ENCODE measurements at places on chromosomes 6 and 20.
A peak's percentile ranks its signal among the peaks of the same experiment; 100 is the strongest.

- no peak for DNase-seq
Measured at GRCh38 chr6:81130969-81131368, 621.5 kb downstream of the TENT5A start.

DNA sequence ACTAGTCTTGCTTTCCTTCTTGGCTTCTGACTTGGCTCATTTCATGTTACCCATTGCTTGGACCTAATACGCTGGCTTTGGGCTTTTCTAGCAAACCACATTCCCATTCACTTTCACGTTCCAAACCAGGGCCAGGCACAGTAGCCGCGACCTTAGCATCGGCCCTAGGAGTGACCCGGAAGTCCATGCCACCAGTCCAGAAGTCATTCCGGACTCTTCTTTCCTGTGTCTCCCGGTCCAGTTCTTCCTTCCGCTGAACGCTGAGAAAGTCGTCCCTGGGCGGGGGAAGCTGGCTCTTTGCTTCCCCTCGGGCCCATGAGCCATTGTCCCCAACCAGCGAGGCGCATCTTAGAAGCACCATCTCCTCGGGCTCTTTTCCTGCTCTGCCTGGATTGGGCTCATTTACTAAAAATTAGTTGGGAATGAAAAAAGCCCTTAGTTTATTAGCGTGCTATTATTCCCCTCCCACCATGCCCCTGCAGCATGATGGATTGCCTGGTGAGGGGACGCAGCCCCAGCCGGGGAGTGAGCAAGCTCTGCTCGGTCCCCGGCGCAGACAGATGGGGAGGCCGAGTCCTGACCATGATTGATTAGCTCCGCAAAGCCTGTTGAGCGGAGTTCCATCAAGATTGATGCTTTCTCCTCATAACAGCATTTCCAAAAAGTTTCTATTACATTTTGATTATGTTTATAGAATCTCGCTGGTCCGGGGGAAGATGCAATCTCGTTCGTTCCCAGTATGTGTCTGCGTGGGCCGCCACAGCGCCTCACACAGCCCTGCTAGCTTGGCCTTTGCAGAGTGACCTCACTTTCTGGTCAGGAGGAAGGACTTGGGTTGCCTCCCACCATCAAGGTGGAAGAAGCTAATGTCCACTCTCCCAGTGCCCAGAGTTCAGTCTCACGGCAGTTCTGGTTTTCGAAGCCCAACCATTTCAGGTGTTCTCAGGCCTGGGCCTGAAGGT lies 115.1 kb upstream of the TOP1 start:
- no peak for DNase-seq

DNA sequence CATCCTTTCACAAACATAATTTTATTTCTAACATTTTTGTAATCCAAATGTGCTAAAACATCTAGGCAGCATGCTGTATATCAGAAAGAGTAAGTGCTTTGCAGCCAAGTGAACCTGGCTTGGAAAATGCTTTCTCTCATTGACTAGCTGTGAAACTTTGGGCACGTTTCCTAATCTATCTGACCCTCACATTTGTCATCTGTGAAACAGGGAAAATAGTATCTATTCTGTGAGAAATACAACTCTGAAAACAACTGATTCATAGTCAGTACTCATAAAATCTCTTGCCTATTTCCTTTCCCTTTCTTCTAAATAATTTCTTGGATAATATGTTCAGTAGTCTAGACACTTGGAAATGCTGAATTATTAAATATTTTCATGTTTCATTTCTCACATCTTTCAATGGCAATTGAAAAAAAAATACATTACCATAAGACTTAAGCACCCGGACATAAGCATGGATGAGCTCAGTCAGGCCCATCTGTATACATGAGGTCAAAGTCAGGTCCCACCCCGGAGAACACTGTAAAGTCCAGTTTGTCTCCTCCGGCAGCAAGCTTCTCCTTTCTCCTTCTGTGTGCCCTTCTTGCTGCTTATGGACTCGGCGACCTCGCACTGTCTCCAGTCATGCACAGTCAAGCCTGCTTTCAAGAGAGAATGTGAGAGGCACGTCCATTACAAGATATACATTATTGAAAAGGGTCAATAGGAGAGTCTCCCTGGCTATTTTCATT lies 455.0 kb upstream of the SOX4 start:
- DNase-seq, result no peak

GRCh38 chr6:118652051-118652615 lies 742 bp upstream of the CEP85L start:
- DNase-seq, result no peak

DNA sequence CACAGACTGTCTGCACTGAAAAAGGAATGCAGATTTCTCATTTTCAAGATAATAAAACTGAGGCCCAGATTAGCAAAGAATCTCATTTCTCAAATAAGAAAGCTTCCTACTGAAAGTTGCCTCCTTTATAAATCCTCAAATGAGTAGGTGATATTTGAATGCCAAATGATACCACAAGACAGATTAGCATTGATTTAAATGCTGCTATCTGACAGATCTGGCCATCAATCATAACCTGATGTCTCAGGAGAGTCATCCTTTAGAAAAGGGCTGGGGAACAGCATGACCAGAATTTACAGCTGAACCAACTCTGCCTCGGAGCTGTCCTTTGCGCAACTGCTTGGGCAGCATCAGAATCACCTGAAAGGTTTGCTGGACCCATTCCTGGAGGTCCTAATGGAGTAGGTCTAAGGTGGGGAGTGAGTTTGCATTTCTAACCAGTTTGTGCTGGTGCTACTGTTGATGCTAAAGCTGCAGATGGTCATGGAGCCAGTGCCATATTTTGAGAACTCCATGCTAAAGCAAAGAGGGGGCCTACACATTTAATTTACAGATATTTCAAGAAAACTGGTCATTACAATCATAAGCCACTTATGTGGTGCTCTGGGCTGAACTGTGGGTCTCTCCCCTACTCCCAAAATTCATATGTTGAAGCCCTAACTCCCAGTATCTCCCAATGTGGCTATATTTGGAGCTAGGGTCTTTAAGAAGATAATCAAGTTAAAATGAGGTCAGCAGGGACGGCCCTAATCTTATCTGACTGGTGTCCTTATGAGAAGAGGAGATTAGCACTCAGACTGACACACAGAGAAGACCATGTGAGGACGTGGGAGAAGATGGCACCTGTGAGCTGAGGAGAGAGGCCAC lies 295.5 kb upstream of the JARID2 start:
- DNase-seq, result no peak

- no peak for DNase-seq
Measured at GRCh38 chr6:18846327-18846726, 459.2 kb downstream of the RNF144B start.

DNA sequence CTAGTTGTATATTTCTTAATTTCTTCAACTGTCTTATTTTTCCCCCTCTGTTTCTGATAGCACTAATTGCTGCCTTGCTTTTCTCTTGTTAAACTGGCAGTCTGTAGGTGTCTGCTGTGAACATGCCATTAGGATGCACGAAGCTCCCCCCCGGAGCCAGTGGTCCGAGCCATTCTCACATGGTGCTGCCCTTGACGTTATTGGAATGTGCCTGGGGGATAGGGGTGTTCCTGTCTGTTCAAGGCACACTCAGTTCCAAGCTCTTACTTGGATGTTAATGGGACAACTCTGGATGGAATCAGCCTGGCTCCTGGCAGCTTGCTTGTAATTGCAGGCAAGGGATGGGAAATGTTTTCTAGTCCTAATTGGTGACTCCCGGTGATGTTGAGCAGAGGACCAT lies 68.4 kb downstream of the RREB1 start:
- no peak for DNase-seq

DNA sequence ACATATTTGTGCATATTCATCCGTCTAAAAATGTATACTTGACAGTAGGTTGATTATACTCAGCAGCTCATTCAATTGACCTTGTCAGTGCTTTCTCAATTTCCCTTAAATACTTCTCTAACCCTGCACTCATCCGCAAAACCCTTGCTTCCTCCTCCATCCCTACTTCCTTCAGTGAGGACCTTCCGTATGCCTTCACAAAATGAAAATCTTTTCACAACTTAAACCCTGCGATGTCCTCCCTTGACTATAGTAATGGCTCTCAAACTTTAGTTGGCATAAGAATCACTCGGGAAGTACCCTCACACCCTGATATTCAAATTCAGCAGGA lies 5.2 kb downstream of the MBOAT1 start:
- no peak for DNase-seq

DNA sequence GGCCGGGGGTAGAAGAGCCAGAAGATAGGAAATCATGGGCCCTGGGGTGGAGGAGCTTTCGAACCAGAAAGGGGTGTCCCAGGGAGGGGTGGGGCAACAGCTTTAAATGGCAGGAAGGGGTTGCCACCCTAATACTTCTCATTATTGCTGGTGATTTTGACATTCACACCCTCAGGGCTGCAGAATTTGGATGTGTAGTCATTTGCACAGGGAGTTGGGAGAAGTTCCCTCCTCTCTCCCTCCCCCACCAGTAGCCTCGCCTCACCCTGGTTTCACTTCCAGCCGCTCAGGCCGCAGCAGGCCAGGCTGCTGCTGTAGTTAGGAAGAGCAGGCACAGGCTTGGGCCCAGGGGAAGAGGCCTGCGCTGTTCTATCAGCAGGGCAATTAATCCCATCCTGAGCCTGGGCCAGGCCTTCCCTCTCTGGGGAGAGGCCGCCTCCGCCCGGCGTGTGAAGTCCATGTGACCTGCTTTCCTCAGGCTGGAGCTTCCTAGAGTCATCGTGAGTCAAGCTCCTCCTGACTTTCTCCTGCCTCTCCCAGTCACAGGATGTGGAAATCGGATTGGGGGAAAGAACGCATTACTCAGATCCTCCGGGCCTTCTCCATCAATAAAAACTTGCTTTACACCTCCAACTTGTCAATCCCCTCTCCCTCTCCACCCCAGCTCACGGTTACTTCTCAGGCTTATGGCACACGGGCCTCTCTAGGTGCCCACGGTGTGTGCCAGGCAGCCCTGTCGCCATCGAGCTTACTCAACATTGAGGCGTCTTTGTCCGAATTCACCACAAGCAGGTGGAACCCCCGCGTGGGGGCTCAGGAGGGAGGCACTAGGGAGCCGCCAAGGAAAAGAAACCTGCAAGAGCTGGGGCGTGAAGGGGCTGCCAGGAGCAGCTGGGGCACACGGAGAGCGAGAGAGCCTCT lies 7.8 kb downstream of the ADTRP start:
- DNase-seq, result peak; percentile 98

- DNase-seq, result no peak
Measured at GRCh38 chr20:17828598-17829144, 128.9 kb downstream of the BANF2 start.

GRCh38 chr6:146905181-146905704 lies 299.0 kb upstream of the STXBP5 start:
- DNase-seq, result peak; percentile 85

DNA sequence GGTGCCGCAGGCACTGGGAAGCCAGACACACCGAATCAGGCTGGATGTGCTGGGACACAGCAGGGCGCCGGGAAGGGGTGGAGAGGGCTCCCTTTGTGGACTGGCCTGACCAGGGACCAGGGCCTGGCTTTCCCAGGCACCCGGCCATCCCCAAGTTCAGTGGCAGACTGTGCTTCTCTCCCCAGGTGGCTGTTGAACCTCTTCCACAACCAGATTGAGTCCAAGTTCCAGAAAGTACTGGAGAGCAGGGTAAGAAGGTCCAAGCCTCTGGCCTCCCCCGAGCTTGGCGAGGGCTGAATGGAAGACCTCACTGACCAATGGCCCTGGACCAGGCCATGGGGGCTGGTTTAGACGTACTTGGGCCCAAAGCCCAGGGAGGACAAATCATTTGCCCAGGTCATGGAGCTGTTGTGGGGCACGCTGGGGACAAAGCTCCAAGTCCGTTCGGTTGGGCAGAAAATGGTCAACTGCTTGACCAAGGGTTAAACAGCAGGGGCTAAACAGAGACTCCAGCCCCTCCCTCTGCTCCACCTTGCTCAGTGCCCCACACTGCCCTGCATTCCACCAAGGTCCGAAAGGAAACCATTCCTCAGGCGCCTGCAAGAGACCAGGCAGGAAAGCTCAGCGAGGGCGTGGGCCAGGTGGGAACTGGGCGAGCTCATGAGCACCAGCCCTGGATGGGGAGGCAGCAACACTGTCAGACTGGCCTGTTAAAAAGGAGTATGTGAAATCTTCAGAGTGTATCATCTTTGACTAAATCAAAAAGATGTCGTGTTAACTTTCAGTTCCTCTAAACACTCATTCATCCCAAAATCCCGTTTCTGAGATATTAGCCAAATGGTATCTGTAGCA lies 9.1 kb downstream of the LBP start:
- DNase-seq, result no peak

DNA sequence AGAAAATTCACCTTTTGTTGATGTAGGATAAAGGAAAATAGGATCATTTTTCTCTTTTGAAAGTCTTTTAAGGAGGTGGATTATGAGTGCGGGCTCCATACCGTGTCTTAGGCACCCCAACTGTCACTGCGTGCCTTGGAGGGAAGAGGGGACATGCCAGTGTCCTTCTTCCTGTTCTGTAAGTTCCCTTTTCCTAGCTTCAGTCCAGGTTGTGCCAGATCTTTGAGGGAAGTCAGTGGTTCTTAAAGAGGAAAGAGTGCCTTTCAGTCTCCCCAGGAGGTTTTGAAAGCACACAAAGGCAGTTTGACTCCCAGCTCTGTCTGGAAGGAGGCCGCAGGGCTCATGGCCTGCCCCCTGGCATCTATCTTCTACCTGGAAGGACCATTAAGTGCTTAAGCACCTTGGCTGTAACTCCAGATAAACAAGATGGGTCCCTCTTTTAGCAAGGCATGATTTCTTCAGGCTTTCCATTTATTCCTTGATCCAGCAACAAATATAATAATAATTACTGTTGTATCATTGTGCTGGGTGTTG lies 13.0 kb downstream of the EFCAB8 start:
- no peak for DNase-seq

GRCh38 chr6:1917626-1918371 lies 308.1 kb downstream of the FOXC1 start:
- peak; percentile 87 for DNase-seq

- no peak for DNase-seq
Measured at GRCh38 chr6:109019911-109020310, 74.7 kb downstream of the SESN1 start.

GRCh38 chr6:15061908-15062515 lies 183.9 kb upstream of the JARID2 start:
- no peak for DNase-seq

- no peak for DNase-seq
Measured at GRCh38 chr20:53180928-53181362, 208.8 kb downstream of the TSHZ2 start.

- no peak for DNase-seq
Measured at GRCh38 chr6:12345694-12346058, 55.5 kb downstream of the EDN1 start.

DNA sequence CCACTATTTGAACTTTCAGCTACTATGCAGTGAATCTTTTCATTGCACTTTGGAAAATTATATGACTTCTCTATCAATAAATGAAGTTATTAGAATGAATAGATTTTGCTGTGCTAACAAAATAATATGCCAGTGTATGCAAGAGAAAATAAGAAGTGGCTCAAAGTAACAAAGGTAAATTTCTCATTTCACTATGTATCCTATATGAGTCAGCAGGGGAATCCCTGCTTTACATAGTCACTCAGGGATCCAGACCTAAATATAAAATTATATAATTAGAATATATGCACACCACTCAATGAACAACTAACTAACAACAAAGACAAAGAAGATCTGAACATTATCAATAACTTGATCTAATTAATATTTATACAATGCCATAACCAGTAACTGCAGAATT lies 390.8 kb upstream of the IRAK1BP1 start:
- DNase-seq, result no peak

Data from HFFc6 (cell line).